ENCODE measurements at places on chromosomes 16 and 17.

- no peak for DNase-seq
These were observed 66.4 kb downstream of the SRCIN1 start for GRCh38 chr17:38539386-38539785.

DNA sequence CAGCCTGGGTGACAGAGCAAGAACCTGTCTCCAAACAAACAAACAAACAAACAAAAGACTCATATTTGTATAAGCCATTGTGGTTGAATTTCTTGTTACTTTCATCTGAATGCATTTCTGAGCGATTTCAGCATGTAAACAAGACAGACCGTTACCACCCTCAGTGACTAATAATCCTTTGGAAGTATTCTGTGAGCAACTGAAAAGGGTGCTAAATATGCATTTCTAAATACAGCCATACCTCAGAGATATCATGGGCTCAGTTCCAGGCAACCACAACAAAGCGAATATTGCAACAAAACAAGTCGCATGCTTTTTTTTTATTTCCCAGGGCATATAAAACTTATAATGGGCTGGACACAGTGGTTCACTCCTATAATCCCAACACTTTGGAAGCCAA lies 109.0 kb downstream of the USP31 start:
- no peak for DNase-seq

GRCh38 chr17:48530208-48530886 lies 464 bp downstream of the HOXB1 start:
- no peak for DNase-seq

DNA sequence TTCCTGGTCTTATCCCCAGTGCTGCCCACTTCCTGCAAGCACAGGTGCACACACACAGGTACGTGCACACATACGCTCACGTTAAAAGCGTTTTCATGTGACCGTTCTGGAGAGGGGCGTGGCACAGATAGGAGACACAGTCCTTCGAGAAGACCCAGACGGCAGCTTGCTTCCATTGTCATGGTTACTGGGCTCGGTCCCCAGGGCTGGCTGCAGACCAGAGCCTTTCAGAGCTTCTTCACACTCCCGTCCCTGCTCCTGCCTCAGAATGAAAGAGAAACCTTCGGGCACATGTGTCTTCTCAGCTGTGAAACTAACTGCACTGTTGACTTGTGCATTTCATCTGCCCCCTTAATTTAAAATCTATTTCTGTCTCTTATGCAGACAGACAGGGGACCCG lies 154.2 kb downstream of the PITPNC1 start:
- no peak for DNase-seq

GRCh38 chr17:77596491-77597417 lies 361.7 kb upstream of the TNRC6C start:
- DNase-seq: no peak

GRCh38 chr16:69599731-69600130 lies 34.0 kb downstream of the NFAT5 start:
- DNase-seq: no peak

DNA sequence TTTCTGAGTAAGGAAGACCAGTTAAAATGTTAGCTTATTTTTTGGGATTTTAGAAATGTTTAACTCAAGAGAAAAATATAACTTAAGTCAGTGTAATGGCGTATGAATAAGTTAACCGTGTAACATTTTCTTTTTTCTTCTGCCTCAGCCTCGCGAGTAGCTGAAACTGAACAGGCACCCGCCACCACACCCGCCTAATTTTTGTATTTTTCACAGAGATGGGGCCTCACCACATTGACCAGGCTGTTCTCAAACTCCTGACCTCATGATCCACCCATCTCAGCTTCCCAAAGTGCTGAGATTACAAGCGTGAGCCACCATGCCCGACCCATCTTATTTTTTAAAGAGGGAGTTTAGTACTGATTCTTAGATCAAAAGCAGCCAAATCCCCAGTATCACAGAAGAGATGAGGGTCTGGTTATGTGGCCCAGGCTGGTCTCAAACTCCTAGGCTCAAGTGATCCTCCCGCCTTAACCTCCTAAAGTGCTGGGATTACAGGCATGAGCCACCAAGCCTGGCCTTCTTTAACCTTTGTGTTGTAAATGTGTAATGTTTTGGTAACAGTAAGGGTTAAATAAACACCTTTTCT lies 16.8 kb downstream of the PITPNC1 start:
- DNase-seq: no peak

DNA sequence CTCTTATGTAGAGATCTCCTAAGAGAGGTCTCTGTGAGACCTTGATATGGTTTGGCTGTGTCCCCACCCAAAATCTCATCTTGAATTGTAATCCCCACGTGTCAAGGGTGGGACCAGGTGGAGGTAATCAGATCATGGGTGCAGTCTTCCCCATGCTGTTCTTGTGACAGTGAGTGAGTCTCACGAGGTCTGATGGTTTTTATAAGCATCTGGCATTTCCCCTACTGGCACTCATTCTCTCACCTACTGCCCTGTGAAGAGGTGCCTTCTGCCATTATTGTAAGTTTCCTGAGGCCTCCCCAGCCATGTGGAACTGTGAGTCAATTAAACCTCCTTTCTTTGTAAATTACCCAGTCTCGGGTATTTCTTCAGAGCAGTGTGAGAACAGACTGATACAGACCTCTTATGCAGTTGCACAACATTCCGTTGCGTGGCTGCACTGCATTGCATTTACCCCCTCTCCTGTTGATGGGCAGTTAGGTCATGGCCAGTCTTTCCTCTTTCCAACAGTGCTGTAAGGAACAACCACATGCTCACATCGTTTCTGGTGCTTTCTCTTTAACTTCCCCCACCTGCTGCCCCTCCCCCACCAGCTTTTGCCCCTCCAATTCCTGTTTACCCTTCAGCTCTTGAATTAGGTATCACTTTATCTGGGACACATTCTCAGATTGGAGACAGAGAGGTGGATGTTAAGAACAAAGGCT lies 43.6 kb upstream of the MED9 start:
- no peak for DNase-seq

DNA sequence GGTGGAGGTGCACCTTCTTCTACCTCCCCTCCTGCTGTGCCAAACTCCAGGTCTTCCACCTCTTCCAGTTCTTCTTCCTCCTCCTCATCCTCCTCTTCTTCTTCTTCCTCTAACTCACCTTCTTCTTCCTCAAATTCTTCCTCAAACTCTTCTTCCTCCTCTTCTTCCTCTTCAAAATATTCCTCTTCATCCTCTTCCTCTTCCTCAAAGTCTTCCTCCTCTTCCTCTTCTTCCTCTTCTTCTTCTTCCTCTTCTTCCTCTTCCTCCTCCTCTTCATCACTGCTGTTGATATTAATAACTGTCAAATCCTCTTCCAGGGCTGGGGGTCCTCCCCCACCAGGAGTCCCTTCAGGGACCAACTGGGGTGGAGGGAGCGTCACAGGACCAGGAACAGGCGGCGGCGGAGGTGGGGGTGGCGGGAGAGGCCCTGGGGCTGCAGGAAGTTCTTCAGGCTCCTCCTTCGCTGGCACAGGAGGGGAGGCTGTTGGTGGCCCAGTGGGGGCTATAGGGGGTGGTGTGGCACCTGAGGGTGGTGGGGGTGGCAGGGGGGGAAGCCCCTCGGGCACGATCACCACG lies 30.7 kb upstream of the ALOX15 start:
- DNase-seq: no peak

DNA sequence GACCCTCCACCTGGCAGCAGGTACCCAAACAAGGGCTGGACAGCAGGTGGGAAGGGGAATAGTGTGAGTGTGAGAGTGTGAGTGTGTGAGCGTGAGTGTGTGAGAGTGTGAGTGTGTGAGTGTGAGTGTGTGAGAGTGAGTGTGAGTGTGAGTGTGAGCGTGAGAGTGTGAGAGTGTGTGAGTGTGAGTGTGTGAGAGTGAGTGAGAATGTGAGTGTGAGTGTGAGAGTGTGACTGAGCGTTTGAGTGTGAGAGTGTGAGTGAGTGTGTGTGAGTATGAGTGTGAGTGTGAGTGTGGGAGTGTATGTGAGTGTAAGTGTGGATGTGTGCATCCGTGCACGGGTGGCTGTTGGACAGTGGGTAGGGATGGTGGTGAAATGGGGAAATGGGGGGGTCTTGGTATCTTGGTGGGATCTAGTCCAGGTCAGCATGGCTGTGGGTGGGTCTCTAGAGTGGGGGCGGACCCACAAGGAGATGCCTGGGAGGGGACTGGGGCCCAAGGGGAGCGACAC lies 408 bp downstream of the ADGRG1 start:
- DNase-seq: no peak

GRCh38 chr17:10034719-10035475 lies 129.8 kb upstream of the RCVRN start:
- DNase-seq: no peak

- peak; percentile 81 for DNase-seq
These were observed 44.5 kb downstream of the LAT start for GRCh38 chr16:29029168-29029994.

- DNase-seq: no peak
These were observed 21.5 kb upstream of the ICAM2 start for GRCh38 chr17:64041912-64042311.

GRCh38 chr17:60137731-60138130 lies 12.0 kb upstream of the CA4 start:
- DNase-seq: no peak

DNA sequence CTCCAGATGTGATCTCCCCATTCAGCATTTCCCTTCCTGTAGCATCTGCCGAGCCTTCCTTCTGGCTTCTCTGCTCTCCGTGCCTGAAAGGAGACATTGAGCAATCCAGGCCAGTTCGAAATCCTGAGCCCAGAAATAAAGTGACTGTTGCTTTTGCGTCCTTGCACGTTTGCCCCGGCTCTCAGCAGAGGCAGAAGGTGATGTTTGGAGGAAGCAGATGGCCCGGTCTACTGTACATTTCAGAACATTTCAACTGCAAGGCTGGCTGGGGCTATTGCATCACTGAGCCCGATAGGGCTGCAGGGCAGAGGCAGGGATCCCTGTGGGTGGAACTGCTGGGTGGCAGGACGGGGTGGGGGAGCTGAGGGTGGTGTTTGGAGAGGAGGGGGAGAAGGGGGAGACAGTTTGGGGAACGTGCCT lies 29.4 kb downstream of the IRF8 start:
- no peak for DNase-seq

GRCh38 chr17:74190807-74191406 lies 12.6 kb upstream of the RPL38 start:
- no peak for DNase-seq

DNA sequence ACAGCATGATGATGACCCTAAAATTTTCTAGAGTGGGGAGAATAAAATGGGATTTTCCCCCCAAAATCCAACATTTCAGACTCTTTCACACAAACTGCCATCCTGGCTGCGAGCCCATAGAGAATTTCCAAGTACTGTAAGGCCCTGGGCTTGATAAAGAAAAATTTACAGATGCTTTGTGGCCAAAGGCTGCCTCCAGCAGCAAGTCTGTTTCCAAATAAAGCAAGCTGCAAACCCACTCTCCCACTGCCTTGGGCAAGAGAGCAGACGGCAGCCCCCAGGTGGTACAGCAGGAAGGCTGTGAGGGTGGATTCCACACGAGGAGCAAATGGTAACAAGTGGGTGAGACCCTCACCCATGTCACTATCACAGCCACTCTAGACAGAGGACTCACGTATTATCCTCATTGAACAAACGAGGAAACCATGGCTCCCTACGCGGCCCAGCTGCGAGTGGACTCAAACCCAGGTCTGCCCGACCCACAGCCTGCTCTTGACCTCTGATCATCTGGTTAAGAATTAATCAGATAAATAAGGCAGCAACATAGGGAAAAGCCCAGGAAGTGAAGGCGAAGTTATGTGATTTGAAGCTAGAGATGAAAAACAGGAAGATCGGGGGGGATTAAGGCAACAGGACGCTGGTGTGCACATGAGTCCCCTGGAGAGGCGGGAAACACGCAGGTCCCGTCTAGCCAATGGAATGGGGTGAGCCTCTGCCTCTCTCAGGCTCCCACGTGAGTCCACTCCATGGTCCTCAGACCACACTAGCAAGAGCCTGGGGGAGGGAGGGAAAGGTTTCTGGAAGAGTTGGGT lies 37.4 kb downstream of the AXIN2 start:
- DNase-seq: no peak

- peak; percentile 47 for DNase-seq
These were observed at the start of gene MLKL for GRCh38 chr16:74700438-74701225. TSS of gene MLKL (minus strand) at chr16:74700862. CDS start at chr16:74695757, 5,105 bp downstream.

- DNase-seq: peak; percentile 48
These were observed 16.7 kb upstream of the OR1F1 start for GRCh38 chr16:3171181-3171854.

- DNase-seq: no peak
These were observed 13.2 kb downstream of the IL34 start for GRCh38 chr16:70659546-70659945.

DNA sequence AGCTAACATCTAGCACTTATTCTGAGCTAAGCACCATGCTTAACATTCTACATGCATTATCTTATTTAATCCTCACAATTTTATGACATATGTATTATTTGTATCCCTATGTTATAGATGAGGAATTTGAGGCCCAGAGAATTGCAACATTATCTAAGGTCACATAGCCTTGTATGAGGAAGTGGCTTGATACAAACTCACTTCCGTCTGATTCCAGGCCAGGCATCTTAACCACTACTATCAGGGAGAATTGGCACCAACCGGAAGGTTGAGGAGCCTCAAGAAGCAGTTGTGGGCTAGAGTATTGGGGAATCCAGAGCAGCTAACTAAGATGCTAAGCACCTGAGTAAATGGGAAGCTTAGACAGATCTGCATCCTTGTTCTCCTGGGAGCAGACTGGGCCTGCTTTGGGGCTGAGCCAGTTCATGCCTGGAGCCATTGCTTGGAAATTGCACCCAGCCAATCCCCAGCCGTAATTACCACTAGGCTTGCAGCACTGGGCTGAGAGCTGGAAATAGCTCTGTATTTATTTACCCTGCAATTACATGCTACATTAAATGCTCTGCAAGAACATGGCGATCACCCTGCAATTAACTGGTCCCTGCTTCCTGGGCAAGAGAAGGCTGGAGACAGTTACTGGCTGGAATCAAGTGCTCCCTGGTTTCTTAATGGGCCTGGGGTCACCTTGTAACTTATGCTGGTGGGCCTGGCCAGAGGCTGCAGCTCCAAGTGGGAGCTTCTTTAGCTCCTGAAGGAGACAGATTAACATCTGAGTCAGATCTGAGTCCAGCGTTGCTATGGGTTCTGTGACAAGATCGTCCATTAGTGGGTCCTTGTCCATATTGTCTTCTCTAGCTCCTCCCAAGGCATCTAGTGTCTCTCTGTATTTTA lies 273.1 kb upstream of the CCL2 start:
- DNase-seq: no peak

DNA sequence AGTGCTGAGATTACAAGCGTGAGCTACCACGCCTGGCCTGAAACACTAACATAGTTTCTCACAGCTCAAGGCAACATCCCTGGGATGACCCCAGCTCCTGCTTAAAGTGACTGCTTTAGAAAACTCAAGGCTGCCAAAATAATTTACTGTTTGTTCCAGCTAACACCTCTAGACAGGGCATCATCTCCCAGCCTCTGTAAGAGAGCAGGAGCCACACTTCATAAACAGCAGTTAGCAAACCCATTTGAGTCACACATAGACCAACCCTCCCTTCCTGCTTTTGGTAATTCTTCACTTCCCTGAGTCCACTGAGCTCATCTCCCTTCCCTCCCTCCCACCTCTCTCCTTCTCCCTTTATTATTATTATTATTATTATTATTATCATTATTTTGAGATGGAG lies 201.3 kb downstream of the XYLT1 start:
- no peak for DNase-seq

DNA sequence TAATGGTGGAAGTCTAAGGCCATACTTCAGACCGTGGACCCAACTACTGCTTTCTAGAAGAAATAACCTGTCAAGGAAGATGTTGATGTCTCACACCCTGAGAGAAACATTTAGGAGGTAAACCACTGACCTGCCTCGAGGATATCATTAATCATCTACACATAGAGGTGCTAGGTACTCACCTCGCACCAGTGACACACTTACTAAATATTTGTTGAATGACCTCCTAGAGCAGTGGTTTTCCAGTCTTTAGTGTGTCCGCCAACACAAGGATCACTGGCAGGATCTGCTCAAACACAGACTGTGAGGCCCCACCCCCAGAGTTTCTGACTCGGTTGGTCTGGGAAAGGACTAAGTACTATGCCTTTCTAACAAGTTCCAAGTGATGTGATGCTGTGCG lies 197.4 kb upstream of the CACNG5 start:
- no peak for DNase-seq

All from activated T-helper 9 cell treated with anti-CD3 and anti-CD28 coated beads, Interleukin-2, amount 50 U/mL, for 16 hours (primary cell).